Activated CD4-positive, CD25-positive, alpha-beta regulatory T cell treated with anti-CD3 and anti-CD28 coated beads, Interleukin-2, amount 50 U/mL, for 16 hours (primary cell): ENCODE measurements at places on chromosomes 6 and 20.

DNA sequence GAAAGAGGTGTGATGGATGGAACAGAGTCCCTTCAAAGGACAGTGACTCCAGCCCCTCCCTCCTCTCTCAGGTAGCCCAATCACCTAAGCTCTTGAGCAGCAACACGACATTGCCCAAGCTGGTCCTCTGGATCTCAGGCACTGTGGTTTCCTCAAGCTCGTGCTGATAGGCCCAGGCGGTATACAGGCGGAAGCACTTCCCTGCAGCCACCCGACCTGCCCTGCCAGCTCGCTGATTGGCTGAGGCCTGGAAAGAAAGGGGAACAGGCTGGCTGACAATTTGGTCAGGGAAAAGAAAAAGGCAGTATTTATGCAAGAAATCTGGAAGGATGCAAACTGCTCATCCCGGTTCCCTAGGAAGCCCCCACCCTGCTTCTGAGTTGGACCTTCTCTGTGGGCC, 9.6 kb downstream of the C6orf136 start:
- no peak for DNase-seq

- no peak for DNase-seq
Measured at GRCh38 chr20:1983301-1983700, 10.6 kb downstream of the PDYN start.

- no peak for DNase-seq
Measured at GRCh38 chr20:9228774-9229450, 160.0 kb downstream of the PLCB4 start.

DNA sequence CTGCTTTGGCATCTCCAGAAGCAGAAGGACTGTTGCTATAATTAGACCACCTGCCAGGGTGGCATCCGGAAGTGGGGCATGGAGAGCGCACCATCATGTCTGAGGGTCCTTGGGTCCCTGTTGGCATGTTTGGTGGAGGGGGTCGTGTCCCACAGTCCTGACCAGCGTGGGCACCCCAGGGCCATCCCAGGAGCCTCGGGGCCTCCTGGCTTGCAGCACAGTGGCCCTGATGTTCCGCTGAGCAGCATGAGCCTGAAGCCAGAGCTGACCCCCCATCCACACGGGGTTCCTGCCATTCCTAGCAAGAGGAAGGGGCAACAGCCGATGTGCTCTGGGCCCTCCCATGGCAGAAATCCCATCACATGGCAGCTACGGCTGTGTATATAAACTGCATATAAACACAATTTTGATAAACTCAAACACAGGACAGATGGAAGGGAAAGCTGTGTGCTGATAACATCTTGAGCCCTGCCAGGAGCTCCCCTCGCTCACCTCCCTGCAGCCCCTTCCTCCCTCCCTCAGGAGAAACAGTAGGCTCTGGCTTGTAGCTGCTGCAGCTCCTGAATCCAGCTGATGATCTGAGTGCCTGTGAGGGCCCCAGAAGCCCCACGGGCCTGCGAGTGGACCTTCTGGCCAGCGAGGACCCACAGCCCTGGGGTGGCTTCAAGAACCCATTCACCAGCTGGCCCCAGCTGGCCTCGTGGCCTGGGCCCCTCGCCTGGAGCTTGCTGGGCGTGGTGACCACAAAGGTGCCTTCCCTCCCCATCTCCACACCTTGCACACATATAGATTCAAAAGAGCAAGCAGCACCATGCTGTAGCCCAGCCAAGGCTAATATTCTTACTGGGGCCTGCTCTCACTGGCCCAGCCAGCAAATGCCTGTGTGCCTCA, 321.6 kb downstream of the CDH4 start:
- DNase-seq: no peak

DNA sequence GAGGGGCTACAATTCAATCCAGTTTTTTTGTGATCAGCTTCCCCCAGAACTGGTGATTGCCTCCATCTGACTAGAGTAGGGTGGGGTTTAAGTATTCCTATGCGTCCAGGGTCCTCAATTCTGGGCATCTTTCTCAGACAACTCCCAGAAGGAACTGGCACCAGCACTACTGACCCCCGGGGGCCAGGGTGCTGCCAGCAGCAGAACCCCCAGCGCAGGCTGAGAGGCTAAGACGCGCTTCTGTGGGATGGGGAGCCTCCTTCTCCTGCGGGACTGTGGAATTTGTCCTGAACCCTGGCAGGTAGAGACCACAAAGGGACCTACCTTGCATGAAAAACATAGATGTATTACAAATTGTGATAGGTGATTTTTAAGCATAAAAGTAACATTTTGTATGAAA, 124.4 kb downstream of the PACRG start:
- DNase-seq: no peak

GRCh38 chr6:32974016-32974333, 5.6 kb downstream of the BRD2 start:
- no peak for DNase-seq

DNA sequence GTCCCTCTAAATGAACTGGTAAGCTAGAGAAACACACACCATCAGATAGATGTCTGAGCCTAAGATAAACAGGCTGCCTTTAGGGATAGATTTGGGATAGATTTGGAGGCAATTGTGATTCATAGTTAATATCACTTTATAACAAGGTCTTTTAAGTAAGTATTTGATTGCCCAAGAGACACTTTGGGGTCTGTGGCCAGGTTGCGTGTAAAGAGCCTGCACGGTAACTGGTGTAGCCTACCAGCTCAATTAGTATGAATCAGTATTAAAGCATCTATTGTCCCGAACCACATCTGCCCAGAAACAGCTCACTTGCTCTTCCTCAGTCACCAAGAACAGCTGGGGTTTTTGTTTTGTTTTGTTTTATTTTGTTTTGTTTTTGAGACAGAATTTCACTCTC, 193.3 kb downstream of the SASH1 start:
- DNase-seq: no peak
